ENCODE measurements at places on chromosomes 6 and 20.

- DNase-seq, result no peak
Observed at GRCh38 chr6:82891076-82891475, 174.6 kb downstream of the UBE3D start.

DNA sequence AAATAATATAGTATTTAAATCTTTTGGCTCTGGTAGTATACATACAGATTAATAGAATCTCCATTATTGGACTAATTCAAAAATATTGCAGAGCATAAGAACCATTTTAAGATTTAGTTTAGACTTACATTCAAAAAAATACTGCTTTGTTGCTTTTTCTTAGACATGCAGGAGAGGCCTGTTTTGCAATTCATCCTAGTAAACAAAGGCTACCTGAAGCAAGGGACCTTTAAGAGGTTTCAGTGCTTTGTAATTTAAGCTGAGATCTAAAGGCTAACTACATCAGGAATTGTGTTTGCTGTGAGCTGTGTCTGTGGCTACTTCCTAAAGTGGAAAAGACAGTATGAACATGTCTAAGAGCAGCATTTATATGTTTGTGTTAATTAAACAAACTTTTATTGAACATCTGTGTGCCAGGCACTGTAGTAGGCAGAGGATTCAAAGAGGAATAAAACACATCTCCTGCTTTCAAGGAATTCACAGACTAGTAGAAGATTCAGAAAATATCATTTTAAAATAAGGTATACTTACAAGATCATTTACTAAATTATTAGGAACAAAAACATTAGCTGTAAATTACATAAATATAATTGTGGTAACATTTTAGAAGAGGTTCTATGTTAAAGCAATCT is 29.1 kb upstream of the CALHM6 start:
- no peak for DNase-seq

DNA sequence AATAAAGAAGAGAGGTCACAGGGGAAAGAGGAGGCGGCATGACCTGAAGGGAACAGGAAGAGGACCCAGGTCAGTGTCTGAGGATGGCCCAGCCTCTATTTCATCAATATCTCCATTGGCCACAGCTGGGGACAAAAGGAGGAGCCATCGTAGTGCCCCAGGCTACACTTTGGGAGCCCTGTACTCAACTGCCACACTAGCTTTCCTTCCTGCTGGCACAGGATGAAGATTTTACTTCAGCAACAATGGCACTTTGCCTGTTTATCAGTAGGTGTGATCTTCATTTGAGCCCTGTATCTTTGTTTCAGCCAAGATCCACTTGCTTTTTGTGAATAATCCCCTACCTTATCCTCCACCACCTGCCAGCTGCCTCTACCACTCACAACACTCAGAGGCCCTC is 35.4 kb upstream of the RCAN2 start:
- no peak for DNase-seq

DNA sequence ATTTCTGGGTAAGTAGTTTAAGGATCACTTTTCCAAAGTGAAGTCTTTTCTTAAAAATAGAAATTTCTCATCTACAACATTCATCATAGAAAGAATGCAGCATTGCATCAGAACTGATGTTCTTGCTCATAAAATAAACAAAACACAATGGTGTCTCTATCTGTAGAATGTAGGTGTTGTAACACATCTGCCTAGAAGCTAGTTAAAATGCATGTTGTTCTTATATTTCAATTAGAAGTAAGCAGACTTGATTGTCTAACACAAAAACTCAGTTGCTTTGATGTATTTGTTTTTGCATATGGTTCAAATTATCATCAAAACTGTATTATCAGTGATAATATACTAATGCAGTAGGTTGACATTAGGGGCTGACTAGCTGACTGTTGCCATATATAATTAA is 654.7 kb upstream of the FLRT3 start:
- no peak for DNase-seq

- no peak for DNase-seq
Observed at GRCh38 chr6:100664274-100665040, 199.7 kb upstream of the SIM1 start.

- no peak for DNase-seq
Observed at GRCh38 chr6:1864496-1864895, 254.8 kb downstream of the FOXC1 start.

- no peak for DNase-seq
Observed at GRCh38 chr6:40251637-40252300, 317.5 kb upstream of the MOCS1 start.

DNA sequence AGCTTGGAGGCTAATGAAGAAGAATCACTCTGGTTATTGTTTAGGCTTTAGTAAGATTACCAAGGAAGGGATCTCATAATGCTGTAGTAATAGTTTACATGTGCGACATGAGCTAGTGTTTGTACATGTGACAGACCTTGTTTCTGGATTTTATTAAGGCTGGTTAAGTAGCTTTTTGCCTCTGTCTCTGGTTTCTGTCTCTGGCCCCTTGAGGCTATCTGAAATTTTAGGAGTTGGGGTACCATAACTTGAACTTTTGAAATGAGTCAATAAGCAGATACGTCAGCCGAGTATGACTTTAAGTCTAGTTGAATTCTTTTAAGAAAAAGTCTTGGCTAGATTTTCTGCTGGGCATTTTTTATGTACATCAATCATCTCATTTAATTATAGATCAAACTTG is 9.5 kb downstream of the CBFA2T2 start:
- no peak for DNase-seq

- DNase-seq, result no peak
Observed at GRCh38 chr6:29813809-29814208, 13.8 kb upstream of the HLA-G start.

DNA sequence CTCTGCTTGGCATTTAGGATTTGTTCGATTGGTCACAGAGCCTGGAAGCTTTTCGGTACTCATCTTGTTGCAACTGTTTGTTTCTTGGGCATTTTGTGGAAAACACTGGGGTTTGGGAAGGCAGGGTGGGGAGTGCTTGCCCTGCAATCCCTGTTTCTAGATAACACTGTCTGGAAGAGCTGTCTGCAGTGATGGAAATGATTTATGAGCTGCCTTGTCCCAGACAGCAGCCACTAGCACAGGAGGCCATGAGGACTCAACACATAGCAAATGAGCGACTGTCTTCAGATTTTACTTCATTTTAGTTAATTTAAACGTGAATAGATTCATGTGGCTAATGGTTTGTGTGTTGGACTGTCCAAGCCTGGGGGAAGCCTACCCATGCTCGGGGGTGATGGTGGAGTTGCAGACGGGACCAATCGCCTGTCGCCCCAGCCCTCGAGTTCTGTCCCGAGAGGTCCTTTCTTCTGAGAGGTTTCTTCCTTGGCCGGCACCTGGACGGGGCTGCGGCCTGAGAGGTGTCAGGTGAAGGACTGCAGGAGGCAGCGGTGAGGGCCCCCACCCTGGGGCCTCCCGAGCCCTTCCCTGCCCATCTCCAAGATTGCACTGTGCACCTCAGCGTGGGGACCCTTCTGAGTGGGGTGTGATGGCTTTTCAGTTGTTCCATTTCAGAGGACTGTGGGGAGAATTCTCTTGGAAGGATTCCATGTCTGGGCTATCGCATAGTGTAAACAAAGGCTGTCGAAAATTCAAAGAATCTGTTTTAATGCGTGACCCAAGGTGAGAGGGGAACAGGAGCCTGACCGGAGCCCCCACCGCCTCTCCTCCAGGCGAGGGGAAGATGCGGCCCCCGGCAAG is 55.4 kb downstream of the SMOC2 start:
- DNase-seq, result no peak

DNA sequence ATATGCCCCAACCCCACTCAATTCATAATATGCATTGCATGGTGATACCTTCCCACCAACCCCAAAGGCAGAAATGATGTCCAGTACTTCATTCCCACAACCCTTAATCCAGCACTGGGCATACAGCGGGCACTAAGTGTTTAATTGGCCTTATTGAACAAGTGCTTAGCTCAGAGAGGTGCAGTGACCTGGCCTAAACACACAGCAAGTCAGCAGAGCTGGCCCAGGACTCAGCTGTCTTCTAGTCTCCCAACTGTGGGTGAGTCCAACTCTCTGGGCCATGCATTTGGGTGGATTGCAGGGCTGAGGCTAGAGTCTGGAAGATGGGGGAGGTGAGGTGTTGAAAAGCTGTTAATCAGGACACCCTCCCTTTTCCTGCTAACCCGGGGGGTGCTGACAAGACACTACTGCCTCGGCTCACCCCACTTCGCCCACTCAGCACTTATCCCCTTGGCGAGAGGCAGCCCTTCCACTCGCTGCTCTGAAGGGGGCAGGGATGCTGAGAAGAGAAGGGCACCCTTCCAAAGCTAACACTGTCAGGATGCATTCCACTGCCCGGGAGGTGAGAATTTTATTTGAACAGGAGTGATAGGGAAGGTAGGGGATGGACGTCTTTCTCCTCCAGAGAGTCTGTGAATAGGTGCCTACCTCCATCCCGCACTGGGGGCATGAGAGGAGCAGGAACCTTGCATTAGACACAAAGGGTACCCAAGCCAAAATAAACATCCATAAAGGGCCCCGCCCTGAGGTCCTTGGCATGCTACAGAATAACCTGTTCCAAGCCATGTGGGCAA is 14.2 kb downstream of the KCNK5 start:
- DNase-seq, result no peak

- DNase-seq, result no peak
Observed at GRCh38 chr6:140480852-140481251, 1106.4 kb upstream of the CITED2 start.

DNA sequence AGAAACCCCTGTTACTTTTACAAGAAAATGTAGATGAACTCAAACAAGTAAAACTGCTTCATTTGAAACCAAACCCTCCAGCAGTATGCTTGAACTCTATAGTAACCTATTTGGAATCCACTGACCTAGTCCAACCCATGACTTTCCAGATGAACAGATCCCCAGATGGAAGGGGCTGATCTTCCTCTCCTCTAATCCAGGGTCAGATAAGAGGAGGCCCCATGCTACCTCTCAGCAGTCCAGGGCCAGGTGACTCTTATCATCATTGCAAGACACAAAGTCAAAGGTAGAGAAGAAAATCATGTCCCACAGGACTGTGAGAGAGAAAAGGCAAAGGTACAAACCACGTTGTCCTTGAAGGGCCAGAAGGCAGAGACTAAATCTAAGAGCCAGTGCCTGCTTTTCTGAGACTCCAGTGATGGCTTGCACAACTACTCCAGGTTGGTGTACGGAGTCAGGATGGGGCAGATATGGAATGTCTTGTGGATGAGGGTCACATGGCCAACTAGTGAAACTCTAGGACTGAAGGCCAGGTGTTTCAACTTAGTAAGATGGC is 81.4 kb upstream of the MYLIP start:
- no peak for DNase-seq

- DNase-seq, result no peak
Observed at GRCh38 chr6:75280131-75280855, 4.3 kb downstream of the TMEM30A start.

GRCh38 chr6:20879526-20879925 is 345.3 kb downstream of the CDKAL1 start:
- no peak for DNase-seq
